ENCODE measurements at places on chromosomes 3 and 15.

- no peak for DNase-seq
These were observed 30.3 kb downstream of the MOBP start for GRCh38 chr3:39497753-39498152.

GRCh38 chr3:9422712-9423424 is 25.5 kb downstream of the SETD5 start:
- no peak for DNase-seq

DNA sequence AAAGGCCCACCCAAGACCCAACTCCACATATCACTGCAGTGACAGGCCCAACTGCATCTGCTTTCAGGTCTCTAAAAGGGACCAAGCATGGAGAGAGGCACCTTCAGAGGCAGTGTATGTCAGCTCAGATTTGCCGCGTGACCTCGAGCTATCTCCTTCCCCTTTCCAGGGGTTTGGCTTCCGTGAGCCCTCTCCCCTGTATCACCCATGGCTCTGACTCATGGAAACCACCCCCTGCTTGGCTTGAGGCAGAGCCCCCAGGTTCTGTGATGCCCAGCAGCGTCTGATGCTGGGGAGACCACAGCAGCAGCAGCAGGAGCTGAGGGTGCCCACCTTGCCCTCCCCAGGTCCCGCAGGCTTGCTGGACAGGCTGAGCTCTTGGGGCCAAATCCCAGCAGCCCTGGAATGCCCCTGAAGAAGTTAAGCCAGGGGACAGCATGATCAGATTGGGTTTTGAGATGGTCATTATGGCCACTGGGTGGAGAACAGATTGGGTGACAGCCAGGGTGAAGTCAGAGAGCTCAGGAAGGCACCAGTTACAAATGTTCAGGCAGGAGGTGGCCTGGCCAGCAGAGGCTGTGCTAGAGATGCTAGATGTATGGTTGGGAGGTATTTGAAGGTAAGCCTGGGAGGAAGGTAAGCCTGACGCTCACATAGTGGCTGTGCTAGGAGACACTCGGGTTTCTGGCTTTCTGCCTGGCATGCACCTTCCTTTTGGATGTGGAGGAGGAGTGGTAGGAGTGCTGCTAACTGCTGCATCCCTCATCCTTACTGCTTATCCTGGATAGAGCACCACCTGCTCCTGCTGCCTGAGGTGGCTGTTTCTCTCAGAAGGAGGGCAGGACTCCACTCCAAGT is 42.9 kb downstream of the FGD5 start:
- no peak for DNase-seq

- DNase-seq = no peak
These were observed 38.4 kb upstream of the BCHE start for GRCh38 chr3:165875644-165876043.

GRCh38 chr3:114011059-114011797 is 45.1 kb downstream of the CCDC191 start:
- DNase-seq = no peak

DNA sequence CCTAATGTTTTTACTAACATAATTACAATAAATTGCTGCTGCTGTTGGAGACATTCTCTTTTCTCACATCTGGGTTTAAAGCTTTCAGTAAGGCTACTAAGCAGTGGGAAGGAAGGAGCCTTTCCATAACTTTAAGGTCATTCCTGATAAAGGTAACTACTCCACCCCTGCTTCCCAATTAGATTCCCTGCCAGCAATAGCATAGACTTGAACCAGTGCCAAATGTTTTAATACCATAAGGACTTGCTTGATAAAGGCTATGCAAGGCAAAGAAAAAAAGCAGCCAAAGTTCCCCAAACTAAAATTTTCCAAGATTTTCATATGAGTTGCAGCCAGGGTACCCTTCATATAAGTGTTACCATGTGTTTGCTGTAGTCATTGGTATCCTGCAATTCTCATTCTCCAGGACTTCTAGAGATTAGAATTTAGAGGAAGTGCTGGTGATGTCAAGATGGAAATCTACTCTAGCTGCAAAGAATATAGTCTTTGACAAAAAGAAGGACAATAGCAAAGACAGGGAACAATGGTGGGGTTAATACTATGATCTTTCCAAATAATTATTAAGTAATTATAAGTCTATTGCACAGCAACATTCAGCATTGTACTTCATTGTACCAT is 106.1 kb downstream of the FILIP1L start:
- no peak for DNase-seq

DNA sequence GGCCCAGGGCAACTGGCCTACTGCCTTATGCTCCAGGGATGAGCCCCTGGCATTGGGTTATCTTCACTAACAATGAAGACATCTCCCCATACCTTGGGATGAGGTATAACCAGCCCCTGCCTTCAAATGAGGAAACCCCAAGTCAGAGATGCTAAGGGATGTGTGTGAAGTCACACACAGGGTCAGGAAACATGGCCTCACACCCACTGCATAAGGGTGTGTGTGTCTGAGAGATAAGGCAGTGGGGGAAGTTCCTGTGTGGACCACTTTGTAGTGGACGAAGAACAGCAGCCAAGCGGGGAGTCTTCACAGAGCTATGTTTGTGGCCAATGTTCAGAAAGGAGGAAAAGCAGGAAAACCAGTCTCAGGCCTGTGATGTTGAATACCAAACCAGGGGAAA is 10.5 kb downstream of the ELP6 start:
- no peak for DNase-seq

DNA sequence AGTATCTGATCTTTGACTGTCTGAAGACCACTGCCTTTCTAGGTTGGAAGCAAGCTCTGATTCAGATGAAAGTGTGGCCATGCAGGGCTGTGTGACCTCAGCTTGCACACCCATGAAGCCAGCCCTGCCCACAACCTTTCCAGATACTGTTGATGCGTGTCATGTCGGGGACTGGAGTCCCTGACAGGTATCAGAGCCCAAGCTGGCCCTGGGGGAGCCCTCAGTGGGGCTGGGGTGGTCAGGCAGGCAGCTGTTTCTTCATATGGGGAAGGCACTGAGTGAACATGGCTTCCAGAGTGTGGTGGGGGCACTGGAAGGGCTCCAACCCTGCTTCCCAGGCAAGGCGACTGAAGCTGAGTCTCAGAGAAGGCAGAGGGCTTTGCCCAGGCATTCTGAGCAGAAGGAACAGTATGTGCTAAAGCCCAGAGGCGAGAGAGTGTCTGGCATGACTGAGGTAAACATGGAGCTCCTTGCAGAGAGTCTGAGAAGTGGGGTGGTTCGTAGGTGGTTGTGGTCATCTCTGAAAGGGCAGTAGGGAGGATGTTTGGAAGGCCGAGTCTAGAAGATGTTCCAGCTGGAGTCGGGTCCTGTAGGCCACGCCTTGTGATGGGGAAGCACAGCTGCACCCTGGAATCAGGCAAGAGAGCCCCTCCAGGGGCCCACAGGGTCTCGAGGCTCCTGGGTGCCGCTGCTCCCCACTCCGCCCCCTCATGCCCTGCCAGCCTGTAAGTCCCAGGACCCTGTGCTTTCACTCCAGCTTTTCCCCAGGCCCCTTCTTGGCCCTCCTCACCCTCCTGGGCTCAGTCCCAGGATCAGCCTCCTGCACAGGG is 122.2 kb downstream of the EEFSEC start:
- no peak for DNase-seq

DNA sequence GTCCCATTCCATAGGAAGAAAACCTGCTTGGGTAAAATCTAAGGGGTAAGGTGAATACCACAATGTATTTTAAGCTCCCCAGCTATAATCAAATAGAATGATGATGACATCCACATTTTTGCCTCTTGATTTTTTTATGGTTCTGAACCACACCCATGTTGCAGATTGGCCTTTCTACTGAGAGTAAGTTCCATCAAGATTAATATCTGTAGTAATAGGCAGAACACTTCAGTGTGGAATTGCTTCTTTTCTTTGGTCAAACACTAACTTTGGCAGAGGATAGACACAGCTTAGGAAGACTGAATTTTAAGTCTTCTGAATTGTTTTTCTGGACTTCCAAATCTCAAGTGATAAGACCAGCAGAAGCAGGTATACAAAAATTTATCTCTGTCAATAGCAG is 27.0 kb downstream of the PLS1 start:
- no peak for DNase-seq

DNA sequence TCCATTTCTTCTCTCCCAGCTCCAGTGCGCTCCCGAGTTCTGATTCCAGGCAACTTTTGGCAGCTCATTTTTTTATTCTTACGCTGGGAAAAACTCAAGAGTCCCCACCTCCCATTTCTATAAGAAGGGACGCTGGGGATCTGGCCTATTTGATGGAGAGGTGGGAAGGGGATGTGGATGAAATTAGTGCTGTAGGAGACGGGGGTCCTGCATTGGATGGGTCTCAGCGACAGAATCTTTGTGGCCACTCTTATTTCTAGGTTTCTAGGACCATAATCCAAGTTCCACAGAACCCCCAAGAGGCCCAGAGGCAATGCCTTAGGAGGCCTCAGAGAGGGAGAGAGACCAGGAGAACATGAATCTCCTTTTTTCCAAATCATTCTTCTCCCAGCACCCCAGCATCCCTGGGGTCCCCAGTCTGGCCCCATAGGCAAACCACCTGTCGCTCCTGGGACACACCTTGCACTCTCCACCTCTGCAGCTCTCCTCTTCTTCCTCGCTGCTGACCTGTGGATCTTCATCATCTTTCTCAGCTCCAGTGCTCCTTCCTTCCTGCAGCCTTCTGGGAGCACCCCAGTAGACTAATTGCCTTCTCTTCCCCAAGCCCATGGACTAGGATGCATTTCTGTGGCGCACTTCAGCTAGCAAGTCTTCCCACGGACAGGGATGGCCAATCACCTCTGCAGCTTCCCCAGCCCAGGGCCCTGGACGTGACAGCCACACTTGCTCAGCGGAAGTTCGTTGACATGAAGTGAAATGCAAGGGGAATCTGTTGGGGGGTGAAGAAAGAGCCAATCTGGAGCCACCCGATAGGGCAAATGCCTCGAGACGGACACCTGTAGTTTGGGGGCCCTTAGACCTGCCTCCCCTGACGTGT is 100.1 kb upstream of the ALDH1A3 start:
- DNase-seq = no peak

DNA sequence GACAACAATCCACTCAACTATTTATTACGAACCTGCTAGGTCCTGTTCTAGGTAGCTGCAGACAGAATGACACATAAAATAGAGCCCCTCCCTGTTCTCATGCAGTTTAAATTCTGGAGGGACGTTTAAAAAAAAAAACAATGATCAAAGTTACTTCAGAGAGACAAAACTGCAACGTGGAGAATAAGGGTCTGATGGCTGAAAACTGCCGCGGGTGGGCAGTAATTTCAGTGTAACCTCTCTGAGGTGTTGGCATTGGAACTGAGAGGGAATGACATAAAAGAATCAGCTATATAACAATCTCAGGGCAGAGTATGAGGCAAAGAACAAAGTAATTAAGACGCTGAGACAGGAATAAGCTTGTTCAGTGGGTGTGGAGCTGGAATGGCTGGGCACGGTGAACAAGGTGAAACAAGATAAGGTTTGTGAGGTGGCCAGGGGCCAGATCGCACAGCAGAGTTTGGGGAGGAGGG is 19.5 kb downstream of the TBL1XR1 start:
- no peak for DNase-seq

DNA sequence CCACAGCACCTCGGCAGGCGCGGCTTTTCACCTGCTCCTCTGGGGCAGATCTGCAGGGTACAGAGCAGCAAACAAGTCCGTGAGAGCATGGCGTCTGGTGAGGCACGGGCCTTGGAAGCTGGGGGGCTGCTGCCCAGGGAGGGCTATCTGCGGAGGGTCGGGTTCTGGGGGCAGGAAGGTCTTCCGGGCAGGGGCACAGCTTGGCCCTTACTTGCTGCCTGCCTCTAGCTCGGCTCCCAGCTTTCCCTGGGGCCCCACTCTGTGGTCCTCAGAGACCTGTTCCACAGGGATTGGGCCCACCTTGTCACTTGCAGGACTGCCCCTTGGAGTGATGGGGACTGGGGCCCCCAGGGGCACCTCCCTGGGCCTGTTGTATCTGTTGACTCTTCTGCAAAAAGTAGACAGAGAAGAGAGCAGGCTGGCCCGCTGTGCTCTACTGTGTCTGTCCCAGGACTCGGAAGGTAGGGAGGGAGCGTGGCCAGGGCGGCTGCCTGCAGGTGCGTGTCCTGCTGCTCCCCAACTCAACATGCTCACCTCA is 84.1 kb downstream of the TBC1D2B start:
- DNase-seq = no peak

DNA sequence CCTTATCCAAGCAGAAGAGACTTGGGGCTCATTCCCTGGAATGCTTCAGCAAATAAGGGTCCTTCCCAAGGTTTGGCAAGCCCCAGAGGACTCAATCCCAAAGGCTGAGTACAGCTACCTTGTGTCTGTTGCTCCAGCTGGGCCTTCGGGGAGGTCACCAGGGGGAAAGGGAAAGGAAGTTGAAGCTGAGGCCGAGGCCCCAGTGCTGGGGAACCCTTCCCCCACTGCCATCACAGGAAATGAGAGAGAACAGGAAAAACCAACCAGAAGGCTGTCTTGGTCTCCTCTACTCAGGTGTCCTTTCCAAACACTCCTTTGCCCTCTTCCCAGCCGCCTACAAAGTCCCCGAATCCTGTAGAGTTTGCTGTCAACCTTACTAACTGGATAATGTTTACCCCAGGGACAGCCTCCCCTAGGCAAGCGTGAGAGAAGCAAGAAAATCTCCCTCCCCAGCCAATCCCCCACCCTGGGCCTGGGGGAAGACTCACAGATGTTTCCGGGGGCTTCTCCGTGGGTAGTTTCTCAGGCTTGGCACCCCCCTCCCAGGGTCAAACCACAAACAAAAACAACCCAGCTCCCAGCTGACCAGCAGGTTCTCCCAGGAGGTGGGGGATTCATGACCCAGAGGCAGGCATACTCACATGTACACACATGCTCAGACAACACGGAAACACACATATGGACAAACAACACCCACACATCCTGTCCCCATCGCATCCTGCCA is 5.5 kb downstream of the CSRNP1 start:
- peak; percentile 88 for DNase-seq

- no peak for DNase-seq
These were observed 140.8 kb downstream of the UNC13C start for GRCh38 chr15:54119051-54119450.

GRCh38 chr15:58771621-58772250 is 634 bp downstream of the MINDY2 start:
- peak; percentile 51 for DNase-seq

- no peak for DNase-seq
These were observed 928 bp downstream of the ANKRD34C start for GRCh38 chr15:79283252-79284048.

GRCh38 chr3:35777065-35777464 is 137.7 kb downstream of the ARPP21 start:
- DNase-seq = no peak

DNA sequence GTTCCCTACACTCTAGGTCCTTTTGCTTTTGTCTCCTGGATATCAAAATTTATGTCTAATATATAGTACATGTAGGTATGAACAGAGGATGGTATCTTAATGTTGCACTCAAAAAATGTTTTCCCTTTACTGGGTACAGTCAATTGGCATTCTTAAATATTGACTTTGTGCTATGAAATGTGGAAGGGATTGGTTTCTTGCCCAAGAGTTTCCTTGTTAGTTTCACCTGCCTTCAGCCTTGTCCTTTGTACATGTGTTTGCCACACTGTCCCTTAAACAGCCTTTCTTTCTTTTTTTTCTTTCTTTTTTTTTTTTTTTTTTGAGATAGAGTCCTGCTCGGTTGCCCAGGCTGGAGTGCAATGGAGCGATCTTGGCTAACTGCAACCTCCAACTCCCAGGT is 287.1 kb downstream of the SQOR start:
- DNase-seq = no peak

All from Karpas-422 (cell line).